ENCODE measurements at places on chromosomes 6 and 20.
A peak's percentile ranks its signal among the peaks of the same experiment; 100 is the strongest.

DNA sequence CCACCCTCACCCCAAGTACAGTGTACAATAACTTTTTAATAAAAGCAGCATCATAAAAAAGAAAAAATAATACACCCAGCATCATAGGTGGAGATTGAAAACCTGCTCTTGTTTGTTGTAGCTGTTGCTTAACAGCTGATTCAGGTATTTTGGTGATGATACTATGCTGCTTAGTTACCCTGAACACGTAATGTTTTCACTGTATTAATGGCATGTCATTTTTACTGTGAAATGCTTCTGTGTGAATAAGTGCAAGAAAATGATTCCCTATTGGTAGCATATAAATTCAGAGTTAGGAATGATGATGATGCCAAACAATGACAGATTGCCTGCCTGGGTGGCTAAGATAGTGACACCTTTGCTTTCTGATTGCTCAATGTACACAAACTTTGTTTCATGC is 405.7 kb downstream of the HDGFL1 start:
- DNase-seq, result no peak

DNA sequence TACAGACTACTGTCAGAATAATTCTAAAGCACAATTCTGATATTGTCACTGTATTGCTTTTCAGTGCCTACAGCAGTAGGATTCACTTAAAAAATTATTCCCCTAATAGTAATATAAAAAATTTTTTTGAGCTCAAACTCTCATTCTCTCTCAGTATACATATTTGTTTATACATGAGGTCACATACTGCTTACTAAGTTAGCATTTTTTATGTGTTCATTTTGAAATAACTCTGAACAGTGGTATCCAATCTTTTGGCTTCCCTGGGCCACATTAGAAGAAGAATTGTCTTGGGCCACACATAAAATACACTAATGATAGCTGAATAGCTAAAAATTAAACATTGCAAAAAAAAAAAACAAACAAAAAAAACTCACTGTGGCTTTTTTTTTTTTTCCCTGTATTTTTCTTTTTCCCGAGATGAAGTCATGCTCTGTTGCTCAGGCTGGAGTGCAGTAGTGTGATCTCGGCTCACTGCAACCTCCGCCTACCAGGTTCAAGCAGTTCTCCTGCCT is 38.6 kb downstream of the ASXL1 start:
- no peak for DNase-seq

- DNase-seq, result no peak
Measured at GRCh38 chr6:164826831-164827468, 482.5 kb downstream of the C6orf118 start.

DNA sequence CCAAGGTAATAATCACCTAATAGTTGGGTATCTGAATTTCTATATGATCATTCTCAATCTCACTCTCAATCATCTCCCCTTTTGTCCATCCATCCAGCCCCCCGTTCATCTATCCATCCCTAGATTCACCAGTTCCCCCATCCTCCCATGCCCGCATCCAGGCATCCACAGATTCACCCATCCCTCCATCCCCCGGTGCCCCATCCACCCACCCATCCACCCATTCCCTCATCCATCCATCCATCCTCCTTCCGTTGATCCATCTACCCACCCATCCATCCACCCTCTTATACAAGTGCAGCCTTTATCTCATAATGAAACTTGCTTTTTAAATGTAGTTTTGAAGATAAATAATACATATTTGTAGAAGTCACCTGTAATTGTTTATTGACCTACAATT is 76.5 kb downstream of the EYA4 start:
- no peak for DNase-seq

GRCh38 chr6:151160929-151161757 is 78.6 kb upstream of the AKAP12 start:
- no peak for DNase-seq

DNA sequence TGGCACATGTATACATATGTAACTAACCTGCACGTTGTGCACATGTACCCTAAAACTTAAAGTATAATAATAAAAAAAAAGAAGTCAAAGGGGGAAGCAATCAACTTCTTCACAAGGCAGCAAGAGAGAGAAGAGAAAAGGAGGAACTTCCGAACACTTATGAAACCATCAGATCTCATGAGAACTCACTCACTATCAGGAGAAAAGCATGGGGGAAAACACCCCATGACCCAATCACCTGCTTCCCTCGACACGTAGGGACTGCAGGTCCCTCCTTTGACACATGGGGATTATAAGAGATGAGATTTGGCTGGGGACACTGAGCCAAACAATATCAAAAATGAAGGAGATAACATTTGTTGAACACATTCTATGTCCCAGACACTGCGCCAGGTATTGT is 94.8 kb upstream of the PHACTR1 start:
- no peak for DNase-seq

DNA sequence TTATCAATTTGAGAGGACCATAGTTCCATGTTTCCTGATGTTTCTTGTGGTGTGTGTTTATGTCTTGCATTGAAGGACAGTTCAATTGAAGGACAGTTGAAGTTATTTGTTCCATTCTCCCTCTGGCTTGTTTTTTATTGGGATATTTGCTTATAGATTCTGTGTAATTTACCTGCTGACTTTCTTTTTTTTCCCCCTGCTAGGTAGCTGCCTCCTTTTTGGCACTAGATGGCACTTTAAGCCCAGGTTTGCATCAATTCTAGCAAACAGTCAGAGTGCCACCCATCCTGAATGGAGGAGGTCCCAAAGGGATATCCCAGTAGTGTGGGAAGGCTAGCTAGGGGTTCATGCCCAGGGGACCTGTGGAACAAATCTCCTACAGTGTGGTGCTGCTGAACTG is 78.1 kb downstream of the CFAP61 start:
- DNase-seq, result peak; percentile 25

DNA sequence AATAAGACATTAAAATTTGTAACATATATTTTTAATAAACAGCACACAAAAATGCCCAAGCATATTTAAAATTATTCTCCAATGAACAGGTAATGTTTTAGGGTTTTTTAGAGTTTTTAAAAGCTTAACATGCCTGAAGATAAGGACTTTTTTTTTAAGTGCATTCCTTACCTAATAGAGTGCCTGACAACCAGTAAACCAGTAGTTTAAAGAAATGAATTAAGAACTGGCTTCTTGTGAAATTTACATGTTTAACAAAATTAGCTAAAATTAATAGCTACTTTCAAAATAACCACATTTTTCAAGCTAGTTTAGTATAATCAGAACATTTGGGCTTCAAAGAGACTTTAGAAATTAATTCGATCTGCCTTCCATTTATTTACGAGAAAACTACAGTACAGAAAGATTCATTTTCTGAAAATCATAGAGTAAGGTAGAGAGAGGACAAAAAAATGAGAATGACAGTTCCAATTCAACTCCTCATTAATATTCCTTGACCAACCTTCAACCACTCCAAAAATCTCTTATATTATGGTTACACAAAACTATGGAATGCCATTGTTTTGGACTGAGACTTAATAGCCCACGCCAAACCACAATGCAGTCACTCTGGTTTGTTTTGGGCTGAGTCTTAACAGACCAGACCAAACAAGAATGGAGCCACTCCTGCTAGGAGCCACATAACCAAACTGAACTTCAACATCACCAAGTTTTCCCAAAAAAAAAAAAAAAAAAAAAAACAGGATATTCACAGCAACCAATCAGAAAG is 5.7 kb upstream of the PLN start:
- no peak for DNase-seq

- DNase-seq, result no peak
Measured at GRCh38 chr20:58224097-58224496, 4.4 kb downstream of the ANKRD60 start.

GRCh38 chr6:90209527-90209926 is 87.1 kb downstream of the BACH2 start:
- DNase-seq, result no peak

- no peak for DNase-seq
Measured at GRCh38 chr6:37684801-37685200, 12.9 kb downstream of the MDGA1 start.

- DNase-seq, result no peak
Measured at GRCh38 chr6:142326540-142326939, 24.7 kb downstream of the ADGRG6 start.

GRCh38 chr6:169370054-169370453 is 116.4 kb upstream of the THBS2 start:
- no peak for DNase-seq

DNA sequence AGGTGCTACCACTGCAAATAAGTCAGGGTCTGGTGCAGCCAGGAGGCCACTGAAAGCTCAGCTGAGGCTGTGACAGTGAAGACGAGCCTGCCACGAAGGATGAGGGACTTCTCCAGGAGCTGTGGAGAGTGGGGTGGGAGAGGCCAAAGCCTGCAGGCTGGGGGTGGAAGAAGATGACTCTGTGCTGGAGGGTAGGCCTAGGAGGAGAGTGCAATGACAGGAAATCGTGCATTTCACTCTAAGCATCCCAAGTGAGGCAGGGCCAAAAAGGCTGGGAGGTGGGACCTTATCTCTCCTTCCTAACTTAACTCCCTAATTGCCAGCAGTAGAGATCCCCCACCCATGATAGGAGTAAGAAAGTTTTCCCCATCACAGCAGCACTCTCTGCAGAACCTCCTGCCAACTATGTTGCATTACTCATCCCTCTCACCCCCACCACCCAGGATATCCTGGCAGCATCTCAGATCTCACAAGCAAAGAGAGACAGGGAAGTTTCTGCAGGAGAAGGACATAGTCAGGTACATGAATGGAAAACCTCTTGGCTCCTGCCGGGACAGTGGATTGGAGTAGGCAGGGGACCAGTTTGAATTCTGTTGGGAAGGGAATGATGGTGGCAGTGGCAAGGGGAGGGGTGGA is 466.2 kb downstream of the CDH26 start:
- no peak for DNase-seq

DNA sequence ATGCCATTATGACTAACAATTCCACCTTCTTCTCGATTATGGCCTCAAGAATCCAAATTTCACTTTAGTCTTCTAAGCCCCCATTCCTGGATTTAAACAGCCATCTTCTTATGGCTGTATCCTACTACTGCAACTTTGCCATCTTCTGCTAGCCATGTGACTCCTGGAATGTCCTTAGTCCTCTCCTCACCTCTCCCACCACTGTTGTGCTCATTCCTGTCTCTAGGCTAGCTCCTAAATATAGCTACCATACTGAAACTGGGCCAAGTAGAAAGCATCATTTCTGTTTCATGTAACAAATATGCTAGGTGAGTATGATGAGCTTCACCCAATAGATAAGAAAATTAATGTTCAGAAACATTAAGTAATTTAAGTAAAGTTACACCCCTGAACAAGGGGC is 313.1 kb downstream of the CLVS2 start:
- no peak for DNase-seq

DNA sequence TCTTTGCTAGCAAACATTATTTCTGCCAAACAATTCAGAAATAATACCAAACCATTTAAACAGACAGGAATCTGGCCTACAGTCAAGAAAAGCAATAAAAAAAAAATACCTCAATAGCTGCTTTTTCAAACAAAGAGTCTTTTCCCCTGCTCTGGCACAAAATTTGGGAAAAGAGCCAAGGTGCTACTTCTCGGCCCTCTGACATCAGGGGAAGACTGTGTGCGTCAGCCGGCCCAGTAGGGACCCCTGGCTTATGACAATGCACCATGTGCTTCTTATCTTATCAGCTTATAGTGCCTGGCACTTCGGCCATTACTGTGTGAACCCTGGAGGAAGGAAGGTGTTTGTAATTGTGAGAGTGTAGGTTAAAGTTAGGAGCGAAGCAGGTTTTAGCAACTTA is 89.4 kb downstream of the PDE10A start:
- DNase-seq, result no peak

- no peak for DNase-seq
Measured at GRCh38 chr6:50959081-50959641, 140.5 kb downstream of the TFAP2B start.

GRCh38 chr20:63196768-63197470 is 19.0 kb downstream of the YTHDF1 start:
- DNase-seq, result no peak

GRCh38 chr6:73817253-73817652 is 121.2 kb downstream of the CD109 start:
- no peak for DNase-seq

GRCh38 chr6:89059227-89059626 is 21.3 kb upstream of the PNRC1 start:
- no peak for DNase-seq

- no peak for DNase-seq
Measured at GRCh38 chr20:50284811-50285375, 94.3 kb downstream of the CEBPB start.

DNA sequence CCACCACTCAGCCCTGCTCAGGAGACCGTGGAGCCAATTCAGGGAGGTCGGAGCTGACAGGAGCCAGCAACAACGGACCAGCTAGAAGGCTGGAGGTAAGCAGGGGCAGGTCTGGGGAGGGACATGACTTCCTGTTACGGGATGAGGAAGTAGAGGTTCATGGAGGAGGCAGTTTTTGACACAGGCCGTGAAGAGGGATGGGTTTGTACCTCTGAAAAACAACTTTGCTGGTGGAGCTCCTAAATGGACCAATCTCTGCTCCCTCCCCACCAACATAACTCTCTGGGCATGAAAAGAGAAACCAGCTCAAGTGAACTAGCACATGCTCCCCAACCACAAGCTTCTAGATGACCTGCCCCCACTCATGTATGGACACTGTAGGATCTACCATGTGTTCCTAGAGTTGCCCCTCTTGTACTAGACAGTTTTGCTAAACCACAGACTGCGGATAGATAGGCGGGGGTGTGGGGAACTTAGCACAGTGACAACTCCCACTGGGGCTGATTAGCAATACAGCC is 31.4 kb downstream of the RALGAPA2 start:
- DNase-seq, result no peak

GRCh38 chr6:25960734-25961133 is 1.9 kb upstream of the TRIM38 start:
- DNase-seq, result no peak

DNA sequence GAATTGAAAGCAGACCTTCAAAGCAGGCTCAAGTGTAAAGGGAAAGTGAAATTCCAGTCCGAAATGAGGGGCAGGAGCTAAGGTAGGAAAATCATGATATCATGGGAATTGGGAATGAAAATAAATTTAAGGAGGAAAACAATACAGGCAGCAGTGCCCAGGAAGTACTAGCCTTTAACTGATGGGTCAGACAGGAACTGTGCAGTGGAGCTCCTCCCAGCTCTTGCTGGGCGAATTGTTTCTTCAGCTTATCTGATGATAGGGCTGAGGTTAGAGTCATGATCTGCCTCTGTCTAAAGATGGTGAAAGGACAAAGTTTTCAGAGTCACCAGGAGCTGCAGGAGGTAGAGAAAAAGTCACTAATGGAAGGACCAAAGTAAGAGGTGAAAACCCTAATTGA is 457.9 kb upstream of the PTCHD4 start:
- no peak for DNase-seq

DNA sequence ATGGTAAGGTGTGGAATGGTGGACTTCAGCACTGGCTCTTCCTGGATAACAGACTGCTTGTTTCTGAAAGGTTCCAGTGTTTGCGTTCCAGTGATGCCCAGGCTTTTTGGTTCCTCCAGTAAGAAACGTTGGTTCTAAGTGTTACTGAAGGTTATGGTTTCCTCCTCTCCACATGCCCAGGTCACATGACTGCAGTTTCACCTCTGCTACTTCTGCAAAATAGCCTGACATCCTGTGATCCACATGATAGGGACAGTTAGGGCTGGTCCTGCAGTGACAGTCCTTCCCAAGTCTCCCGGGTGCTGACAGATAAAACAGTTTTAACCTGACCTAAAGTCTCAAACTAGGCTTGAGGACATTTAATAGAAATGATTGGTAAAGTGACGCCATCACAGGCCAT is 132.2 kb upstream of the CST7 start:
- DNase-seq, result no peak

Measured in SW 1271 (cell line).